ENCODE measurements at places on chromosomes 1 and 21. TPM values are rescaled to one million over a fixed set of nuclear protein-coding genes. Genes with fewer than 3 reads are reported as not detected.

GRCh38 chr1:205318231-205318991, 3.1 kb downstream of the NUAK2 start:
- H3K27ac ChIP-seq, result peak overlapping the region; percentile 88
- no peaks in the 10 kb centered on the region for H3K36me3 ChIP-seq
- H3K4me3 ChIP-seq, result peak overlapping the region; percentile 52
- peaks cover 46% of the 10 kb centered on the region for H3K4me1 ChIP-seq
- no peak for DNase-seq

CHTOP gene
- total RNA-seq, result 38.9 TPM

DNA sequence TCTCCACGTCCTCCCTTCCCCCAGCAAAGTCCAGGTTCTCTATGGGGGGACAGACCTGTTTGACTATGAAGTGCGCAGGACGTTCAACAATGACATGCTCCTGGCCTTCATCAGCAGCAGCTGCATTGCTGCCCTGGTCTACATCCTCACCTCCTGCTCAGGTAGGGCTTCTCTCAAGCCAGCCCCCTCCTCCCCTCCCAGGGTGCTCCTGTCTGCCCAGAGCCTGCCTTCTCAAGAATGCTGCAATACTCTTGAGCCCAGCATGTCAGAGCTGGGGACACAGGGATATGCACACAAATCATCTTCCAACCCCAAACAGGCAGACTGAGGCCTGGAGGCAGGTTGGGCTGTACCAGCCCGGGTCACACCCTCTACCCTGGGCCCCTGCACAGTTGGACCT, 35.4 kb downstream of the DISP3 start:
- H3K36me3 ChIP-seq, result no peaks in the 10 kb centered on the region
- DNase-seq, result no peak
- no peak overlapping the region for H3K4me3 ChIP-seq
- no peaks in the 10 kb centered on the region for H3K27me3 ChIP-seq
- H3K4me1 ChIP-seq, result no peaks in the 10 kb centered on the region

DNA sequence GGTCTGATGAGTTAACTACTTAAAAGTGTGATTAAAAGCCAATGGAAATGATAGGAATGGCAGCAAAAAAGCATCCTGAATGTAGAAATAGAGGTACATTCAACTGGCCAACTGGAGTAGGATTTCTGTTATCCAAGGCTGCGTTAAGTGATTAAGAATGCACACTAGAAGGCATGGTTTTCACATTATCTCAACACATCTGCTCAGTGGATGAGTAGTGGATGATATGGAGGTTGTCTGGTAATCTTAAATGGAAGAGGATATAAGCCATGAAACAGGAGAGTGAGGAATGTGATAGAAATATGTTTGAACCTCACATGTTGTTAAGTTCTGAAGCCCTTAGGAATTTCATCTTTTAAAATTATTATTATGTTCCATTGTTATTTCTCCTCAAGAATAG, 839.9 kb downstream of the USP25 start:
- no peak overlapping the region for H3K4me3 ChIP-seq
- peak; percentile 39 for DNase-seq
- no peak overlapping the region for H3K27ac ChIP-seq
- peaks cover 8% of the 10 kb centered on the region for H3K4me1 ChIP-seq
- H3K36me3 ChIP-seq, result no peaks in the 10 kb centered on the region
- no peaks in the 10 kb centered on the region for H3K27me3 ChIP-seq

- no peaks in the 10 kb centered on the region for H3K36me3 ChIP-seq
- H3K4me3 ChIP-seq, result no peak overlapping the region
- no peaks in the 10 kb centered on the region for H3K4me1 ChIP-seq
- no peak for DNase-seq
Measured at GRCh38 chr1:151711951-151712350, 4.7 kb downstream of the CELF3 start.

DNA sequence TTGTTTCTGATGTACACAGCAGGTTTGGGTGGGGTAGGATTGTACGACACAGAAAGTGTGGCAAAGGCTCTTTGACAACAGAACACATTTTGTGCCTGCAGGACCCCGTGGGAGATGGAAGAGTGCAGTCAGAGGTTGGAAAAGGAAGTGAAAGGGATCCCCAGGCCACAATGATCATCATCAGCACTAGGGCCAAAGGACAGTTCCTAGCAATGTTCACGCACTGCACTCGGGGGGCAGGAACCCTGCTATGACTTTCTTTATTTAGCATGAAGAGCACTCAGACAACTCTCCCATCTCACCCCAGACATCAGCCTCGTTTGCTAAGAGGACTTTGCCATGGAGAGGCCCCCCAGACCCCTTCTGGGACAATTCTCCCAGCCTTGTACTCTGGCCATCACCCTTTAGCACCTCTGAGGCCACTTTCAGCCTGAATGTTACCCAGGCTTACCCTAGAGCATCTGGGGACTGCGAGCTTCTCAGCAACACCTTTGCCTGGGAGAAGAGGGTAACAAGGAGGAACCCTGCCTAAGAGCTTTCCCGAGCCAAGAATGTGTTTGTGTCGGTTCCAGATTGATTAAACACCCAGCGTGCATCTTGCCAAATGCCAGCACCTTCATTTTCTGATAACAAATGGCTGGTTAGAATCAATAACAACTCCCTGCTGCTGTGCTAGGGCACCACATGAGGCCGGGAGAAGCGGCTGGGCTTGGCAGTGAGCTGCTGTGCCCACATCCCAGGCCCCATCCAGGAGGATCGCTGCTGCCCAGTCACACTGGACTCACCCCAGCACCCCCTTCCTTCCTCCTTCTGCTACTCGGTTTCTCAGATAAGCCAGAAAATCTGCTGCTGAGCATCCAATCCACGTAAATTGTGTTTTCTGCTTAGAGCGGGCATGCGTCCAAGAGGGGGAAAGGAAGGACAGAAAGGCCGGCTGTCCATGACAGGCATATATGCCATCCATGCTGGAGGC, 633.1 kb downstream of the AJAP1 start:
- no peaks in the 10 kb centered on the region for H3K36me3 ChIP-seq
- no peaks in the 10 kb centered on the region for H3K4me1 ChIP-seq
- no peak for DNase-seq
- H3K4me3 ChIP-seq, result no peak overlapping the region
- H3K27me3 ChIP-seq, result no peaks in the 10 kb centered on the region

TMEM53 gene
- 2.2 TPM for total RNA-seq

TP73 gene
- total RNA-seq, result not detected

DNA sequence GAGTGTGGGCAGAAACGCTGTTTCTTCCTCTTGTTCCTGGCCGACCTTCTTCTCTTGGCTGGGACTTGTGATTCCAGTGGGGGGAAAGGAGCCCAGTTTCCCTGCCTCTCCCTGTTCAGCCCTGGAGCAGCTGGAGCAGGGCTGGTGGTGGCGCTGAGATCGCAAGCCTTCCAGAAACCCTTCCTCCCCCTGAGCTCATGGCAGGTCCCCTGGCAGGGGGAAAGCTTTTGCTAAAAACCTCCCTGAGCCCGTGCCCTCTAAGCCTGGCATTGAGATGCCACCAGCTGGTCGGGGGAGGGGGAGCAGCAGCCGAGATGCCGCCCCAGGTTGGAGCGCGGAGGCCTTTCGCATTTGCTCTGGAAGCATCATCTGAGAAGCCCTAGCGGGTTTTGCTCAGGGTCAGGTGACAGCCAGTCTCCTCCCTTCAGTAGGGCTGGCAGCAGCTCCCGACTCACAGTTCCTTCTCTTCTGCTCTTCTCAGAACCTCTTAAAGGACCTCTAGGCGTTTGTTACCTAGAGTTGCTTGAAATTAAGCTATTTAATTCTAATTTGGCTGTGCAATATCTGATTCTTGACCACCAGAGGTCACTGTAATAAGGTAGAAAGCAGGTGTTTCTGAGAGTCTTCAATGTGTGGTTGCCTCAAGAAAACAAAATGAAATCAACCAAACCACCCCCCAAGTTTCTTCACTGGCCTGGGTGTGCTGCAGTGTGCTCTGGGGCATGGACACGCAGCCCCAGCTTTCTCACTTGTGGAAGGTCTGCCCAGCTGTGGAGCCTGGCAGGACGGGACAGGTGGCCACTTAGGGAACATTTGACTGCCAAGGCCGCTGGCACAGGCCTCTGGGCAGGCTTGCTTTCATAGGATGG, 257.3 kb downstream of the CAMTA1 start:
- no peaks in the 10 kb centered on the region for H3K36me3 ChIP-seq
- H3K27ac ChIP-seq, result no peak overlapping the region
- peak; percentile 57 for DNase-seq
- H3K27me3 ChIP-seq, result peaks cover 13% of the 10 kb centered on the region
- H3K4me1 ChIP-seq, result no peaks in the 10 kb centered on the region
- H3K4me3 ChIP-seq, result no peak overlapping the region

L1TD1 gene
- total RNA-seq, result not detected

DNA sequence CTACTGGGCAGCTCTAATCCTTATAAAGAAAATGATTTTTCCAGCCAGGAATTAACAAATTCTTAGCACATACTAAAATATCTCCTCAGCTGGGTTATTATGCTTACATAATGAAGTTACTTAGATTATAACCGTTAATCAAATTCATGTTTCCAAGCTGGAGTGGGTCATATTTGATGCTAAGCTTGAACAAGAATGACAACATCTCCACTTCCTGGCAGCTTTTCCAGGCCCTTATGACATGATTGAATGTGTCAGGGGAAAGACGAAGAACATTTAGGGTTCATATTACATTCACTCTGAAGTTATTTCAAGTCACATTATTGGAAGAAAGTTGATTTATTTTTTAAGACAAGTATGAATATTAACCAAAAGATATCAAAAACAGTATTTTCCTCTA, 333.7 kb downstream of the PCP4 start:
- no peaks in the 10 kb centered on the region for H3K27me3 ChIP-seq
- H3K4me3 ChIP-seq, result no peak overlapping the region
- no peak for DNase-seq
- no peak overlapping the region for H3K27ac ChIP-seq

ATP5PB gene
- 382 TPM for total RNA-seq

DNA sequence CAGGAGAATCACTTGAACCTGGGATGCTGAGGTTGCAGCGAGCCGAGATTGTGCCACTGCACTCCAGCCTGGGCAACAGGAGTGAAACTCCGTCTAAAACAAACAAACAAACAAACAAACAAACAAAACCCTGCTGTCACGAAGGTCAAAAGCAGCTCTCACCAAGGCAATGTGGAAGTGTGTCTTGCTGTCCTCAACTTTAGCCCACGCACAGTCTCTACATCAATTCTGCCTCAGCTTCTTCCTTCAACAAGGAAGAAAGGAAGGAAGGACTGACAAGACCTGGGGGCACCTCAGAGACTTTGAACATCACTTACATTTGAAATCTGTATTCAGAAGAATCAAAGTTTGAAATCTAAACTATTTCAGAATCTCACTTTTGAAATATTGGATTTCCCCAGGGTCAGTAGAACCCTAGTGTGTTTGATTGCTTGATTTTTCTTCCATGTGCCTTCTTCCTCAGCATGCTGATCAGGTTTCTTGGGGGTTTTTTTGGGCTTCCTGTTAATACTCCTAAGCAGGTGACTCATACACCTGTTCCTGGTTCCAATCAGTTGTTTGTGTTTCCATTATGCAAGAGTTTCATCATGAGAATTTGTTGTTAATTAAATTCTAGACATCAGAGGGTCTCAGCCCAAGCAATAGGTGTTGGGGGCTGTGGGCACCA, 6.5 kb upstream of the CSTB start:
- no peaks in the 10 kb centered on the region for H3K27me3 ChIP-seq
- no peak overlapping the region for H3K27ac ChIP-seq
- no peaks in the 10 kb centered on the region for H3K4me1 ChIP-seq
- no peak overlapping the region for H3K4me3 ChIP-seq
- H3K36me3 ChIP-seq, result no peaks in the 10 kb centered on the region

TMEM82 gene
- total RNA-seq, result not detected

DNA sequence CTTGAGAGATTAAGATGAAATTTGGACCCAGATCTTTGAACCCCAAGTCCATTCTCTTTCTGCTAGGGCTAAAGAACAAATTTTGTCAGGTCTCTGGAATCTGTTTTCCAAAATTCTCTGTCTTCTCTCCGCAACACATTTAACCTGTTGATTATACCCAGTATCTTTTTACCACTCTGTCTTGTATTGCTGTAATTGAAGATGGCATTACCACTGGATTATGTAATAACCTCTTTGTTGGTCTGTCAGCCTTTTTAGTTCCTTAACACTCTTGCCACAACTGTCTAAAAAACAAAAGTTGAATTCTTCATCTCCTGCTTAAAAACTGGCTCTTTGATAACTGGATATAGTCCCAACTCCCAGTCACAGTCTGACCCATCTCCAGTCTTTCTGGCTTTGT, 3.0 kb downstream of the SRP9 start:
- no peaks in the 10 kb centered on the region for H3K4me1 ChIP-seq
- no peaks in the 10 kb centered on the region for H3K27me3 ChIP-seq
- peaks cover 9% of the 10 kb centered on the region for H3K36me3 ChIP-seq
- H3K27ac ChIP-seq, result no peak overlapping the region
- DNase-seq, result no peak

GRCh38 chr1:73765551-73766233, 432.3 kb downstream of the LRRIQ3 start:
- no peak for DNase-seq
- no peak overlapping the region for H3K27ac ChIP-seq
- H3K36me3 ChIP-seq, result no peaks in the 10 kb centered on the region
- no peaks in the 10 kb centered on the region for H3K27me3 ChIP-seq
- H3K4me1 ChIP-seq, result no peaks in the 10 kb centered on the region
- no peak overlapping the region for H3K4me3 ChIP-seq

DNA sequence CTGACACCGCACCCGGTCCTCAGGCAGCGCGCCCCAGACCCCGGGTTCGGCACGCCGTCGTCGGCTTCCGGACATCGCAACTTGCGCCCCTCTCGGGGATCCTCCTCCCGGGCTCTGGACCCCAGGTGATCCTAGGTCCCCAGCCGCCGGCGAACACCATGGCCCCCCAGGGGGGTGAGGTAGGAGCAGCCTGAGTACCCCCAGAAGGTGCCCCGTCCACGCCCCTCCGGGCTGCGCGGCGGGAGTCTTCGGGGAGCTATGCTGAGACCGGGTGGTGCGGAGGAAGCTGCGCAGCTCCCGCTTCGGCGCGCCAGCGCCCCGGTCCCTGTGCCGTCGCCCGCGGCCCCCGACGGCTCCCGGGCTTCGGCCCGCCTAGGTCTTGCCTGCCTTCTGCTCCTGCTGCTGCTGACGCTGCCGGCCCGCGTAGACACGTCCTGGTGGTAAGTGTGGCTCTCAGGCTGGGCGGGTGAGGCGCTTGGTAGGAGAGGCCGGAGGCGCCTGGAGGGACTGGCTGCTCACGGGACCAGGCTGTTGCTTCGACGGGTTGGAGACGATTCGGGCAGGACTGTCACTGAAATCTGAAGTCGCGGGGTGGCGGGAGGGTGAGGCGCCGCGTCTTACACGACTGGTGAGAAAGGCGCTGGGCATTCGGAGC, 367 bp downstream of the WNT2B start:
- no peaks in the 10 kb centered on the region for H3K36me3 ChIP-seq
- peak overlapping the region; percentile 24 for H3K4me3 ChIP-seq
- DNase-seq, result no peak

Measured in IMR-90 (cell line).